ENCODE measurements at places on chromosomes 3 and 15.

GRCh38 chr3:174873832-174874657 lies 14.9 kb downstream of the NAALADL2 start:
- DNase-seq, result no peak

DNA sequence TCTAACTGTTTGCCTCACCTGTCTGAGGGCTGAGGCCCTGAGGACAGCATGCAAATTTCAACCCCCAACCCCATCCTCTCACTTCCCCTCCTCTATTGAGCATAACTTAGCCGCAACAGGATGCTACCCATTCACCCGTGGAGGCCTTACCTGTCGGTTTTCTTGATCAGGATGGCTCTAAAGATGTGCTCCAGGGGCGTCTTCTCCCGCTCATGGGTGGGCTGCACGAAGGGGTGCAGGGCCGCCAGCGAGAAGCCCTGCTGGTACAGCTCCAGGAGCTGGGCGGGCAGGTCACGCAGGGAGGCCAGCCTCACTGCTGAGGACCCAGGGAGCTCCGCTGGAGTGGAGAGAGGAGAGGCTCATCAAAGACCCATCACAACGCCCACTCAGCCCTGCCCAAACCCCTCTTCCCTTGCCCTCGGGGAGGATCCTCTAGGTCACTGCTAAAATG lies 79.8 kb downstream of the RFTN1 start:
- DNase-seq, result no peak

DNA sequence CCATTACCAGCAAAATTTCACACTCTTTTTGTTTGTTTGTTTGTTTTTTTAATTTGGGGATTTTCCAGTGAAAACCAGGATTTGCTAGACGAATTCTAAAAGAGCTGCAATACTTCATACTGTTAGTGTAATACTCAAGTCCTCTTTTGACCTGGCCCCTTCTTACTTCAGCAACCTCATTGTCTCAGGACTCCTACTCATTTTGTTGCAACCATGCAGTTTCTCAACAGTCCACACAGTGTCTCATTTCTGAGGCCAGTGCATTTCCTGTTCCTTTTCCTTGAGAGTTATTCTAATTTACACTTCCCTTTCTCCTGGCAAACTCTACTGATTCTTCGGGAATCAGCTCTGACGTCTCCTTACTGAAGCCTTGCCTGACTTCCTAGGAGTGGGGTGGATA lies 35.6 kb downstream of the NSUN3 start:
- no peak for DNase-seq

GRCh38 chr3:96700322-96701315 lies 113.8 kb upstream of the EPHA6 start:
- no peak for DNase-seq

DNA sequence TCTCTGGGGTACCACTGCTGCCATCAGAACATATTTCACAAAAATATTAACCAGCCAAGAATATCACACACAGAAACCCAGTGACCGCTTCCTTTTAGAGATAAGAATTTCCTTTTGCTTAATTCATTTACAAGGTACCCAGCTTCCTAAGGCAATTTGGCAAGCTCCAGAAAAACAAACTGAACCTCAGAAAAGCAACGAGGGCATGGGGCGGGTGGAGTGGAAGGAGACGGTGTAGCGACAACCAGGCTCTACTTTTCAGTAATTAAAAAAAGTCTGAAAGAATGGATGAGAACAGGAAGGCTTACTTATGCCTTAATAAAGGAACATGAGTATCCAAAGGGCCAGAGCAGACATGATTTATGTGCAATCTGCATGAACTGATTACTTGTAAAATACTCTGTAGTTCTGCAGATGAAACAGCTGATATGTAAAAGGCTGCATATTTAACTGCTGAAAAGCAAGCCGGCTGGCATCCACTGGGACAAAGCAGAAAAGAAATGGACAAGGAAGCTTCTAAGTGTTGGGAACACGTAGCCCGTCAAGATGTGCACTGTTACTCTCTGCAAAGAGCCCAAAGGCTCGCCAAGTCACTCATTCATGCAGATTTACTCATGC lies 18.6 kb downstream of the RFTN1 start:
- no peak for DNase-seq

GRCh38 chr3:182971637-182972036 lies 8.7 kb downstream of the DCUN1D1 start:
- no peak for DNase-seq

DNA sequence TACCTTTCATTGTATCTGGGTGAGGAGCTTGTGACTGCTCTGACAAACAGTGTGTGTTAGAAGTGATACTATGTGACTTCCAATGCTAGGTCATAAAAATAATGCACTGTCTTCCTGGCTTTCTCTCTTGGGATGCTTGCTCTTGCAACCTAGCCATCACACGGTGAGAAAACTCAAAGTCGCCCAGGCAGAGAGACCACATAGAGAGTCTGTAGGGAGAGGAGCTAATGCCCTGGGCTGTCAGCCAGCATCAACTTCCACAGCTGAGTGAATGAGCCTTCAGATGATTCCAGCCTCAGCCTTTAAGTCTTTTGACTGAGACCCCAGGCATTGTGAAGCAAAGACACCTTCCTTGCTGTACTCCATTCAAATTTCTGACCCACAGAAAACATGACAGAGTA lies 220.6 kb upstream of the SGO1 start:
- no peak for DNase-seq

DNA sequence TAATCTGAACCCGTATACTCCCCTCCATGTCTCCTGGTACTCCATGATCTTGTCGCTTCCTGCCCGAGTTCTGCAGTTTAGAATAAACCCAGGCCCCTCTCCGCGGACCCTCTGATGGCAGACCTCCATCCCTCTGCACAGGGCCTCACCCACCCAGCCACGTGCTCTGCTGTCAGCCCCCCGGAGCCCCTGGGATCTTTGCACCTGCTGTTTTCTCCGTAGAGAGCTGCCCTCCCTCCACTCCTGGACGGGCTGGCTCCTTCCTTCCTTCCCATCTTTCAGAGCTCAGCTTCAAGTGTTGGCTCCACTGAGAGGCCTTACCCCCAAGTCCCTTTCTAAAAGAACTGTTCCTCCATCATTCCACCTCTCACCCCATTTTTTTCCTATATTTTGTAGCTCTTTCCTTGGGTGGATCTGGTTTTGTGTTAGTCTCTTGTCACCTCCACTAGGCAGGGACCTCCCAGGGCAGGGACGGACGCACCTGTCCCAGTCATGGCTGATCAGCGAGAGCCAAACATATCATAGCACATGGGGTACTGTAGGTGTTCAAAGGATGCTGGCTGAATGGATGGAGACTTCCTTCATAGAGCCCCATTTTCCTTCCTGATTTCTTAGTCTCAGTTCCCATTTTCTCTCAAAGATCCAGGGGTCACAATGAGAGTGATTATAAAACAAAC lies 106.6 kb downstream of the VGLL4 start:
- DNase-seq, result no peak

Measured in stimulated activated CD4-positive, alpha-beta T cell treated with anti-CD3 and anti-CD28 coated beads, Interleukin-15, amount 100 ng/mL, for 48 hours (primary cell).